Right kidney (tissue), 9 donors: ENCODE measurements at places on chromosomes 6 and 20.
A peak's percentile ranks its signal among the peaks of the same experiment; 100 is the strongest.

DNA sequence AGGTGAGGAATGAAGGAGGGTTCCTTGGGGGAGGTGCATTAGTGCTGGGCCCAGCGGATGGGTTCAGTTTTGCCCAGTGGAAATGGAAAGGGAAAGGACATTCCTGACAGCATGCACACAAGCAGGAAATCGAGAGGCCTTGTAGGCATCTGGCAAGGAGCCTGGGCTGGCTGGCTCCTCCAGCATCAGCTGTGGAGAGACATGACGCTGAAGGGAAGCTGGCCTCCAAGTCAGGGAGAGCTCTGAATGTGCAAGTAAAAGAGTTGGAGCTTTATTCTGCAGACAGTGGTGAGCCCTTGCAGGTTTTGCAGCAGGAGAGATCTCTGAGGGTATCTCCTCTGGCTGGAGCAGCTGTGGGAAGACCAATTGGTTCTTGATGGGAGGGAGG, 154.3 kb downstream of the MRPL14 start:
- DNase-seq = no peak

GRCh38 chr6:165713845-165714466, 50.9 kb upstream of the PDE10A start:
- no peak for DNase-seq

- peak; percentile 46 for DNase-seq
These were observed 732 bp downstream of the HRH3 start for GRCh38 chr20:62219101-62219991.

GRCh38 chr6:157456524-157456829, 75.5 kb downstream of the ZDHHC14 start:
- no peak for DNase-seq

GRCh38 chr6:159655409-159655988, 37.5 kb downstream of the SOD2 start:
- DNase-seq = no peak

DNA sequence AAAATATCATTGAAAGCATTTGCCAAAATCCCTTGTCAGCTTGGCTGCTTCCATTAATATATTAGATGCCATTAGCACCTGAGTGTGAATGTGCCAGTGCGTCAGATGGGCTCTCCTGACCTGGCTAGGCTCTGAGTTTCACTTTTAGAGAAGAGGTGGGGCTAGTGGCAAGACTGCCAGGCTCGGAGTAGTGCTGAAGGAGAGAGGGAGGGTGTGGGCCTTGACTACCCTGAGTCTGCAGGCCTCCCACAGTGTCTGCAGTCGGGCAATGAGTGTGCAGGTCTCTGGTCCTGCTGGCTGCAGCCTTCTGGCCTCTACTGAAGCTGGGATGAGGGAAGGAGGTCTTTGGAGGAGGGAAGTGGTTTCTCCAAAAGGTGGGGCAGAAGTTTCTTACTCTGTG, 34.6 kb upstream of the PNPLA1 start:
- no peak for DNase-seq

DNA sequence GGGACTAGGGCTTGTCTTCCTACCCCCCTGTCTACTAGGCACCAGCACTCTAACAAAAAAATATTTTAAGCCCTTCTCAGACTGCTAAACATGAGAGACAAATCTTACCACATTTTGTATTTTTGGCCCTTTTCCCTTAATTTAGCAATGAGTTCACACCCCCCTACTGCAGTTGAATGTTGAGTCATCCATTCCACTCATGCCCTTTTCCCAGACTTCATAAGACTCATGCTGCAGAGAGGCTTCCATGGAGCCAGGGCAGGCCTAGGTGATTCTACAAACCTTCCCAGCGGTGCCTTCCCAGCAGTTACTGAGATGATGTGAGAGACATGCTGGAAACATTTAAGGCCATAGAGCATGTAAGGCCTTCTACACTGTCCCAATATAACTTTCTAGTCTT, 53.9 kb downstream of the PXDC1 start:
- DNase-seq = no peak

GRCh38 chr6:129368076-129368475, 341.9 kb downstream of the ARHGAP18 start:
- no peak for DNase-seq

DNA sequence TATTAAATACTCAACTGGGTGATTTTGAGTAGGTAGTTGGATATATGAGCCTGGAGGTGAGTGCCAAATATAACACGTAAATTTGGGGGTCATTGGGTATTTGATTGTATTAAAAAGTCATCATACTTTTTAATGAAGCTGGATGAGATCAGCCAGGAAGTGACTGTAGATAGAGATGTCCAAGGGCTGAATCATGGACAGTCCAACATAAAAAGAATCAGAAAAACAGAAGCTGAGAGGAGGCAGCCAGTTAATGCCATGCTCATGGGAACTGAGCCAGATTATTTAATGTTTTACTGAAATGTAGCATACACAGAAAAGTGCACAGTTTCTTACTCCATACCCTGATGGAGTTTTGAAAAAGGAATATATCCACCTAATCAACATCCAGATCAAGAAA, 435.5 kb upstream of the PLCB4 start:
- no peak for DNase-seq

DNA sequence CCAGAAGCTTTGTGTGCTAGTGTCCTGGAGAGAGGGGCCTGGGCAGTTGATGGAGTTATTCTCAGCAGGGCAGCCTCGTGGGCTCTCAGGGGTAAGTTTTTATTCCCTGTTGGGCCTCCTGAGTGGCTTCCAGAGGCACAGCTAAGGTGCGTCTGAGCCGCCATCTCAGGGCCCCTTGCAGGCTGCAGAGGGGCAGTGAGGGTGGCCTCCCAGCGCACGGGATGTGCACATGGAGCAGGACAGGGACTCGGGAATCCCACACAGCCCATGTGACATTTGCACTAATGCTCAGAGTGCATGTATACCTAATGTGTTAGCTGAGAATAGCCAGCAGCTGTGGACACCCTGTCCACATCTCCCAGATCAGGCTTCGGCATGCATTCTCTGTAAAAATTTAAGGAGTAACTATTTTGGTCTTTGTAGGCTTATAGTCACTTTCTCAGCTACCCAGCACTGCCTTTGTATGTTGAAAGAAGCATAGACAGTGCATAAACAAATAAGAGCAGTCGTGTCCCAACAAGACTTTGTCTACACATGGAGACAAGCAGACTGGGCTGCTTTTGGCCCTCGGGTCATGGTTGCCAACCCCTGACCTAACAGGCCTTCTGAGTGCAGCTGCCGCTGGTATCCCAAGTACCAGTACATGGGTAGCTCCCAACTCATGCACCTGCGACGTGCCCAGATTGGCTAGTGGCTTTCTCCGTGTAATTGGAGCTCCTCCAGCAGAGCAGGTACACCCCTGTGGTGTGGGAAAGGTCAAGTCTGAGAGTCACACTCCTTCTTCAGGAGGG, 18.6 kb upstream of the CST9L start:
- no peak for DNase-seq

DNA sequence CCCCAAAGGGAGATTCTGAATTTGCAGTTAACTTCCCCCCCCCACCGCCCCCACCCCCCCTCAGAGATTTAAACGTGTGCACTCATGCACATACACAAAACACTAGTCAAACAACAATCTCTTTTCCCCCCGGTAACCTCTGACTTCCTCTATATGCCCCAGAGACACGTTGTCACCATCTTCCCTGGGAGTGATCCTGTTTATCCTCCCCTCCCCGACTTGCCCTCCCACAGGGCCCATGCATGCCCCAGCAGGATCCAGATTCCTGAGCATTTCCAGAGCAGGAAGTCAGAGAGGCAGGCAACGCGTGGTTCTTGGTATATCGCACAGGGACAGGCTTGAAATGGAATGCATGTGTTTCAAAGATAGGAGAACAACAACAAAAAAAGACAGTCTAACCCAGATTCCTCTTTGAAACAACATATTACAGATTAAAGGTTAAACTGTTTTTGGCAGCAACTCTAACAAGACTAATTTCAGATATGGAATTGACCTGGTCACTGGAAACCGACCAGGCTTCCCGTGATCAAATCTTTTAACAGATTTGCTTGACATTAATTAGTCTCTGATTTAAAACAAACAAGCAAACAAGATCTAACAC, 1.3 kb downstream of the BLCAP start:
- no peak for DNase-seq

DNA sequence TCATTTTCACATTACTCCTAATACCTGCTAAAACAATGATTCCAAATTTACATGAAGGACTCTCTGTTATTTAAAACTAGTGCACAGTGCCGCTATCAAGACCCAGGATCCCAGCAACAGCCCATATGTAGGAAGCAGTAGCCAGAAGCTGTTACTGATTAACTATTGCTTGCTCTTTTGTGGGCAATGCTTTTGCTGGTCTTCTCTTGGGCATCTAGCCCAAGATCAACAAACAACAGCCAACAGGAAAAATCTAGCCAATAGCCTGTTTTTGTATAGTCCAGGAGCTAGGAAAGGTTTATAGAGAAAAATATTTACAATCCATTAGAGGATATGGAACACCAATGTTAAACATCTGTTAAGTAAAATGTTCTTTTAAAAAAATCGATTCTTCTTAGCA, 22.1 kb upstream of the TENT5A start:
- DNase-seq = no peak

DNA sequence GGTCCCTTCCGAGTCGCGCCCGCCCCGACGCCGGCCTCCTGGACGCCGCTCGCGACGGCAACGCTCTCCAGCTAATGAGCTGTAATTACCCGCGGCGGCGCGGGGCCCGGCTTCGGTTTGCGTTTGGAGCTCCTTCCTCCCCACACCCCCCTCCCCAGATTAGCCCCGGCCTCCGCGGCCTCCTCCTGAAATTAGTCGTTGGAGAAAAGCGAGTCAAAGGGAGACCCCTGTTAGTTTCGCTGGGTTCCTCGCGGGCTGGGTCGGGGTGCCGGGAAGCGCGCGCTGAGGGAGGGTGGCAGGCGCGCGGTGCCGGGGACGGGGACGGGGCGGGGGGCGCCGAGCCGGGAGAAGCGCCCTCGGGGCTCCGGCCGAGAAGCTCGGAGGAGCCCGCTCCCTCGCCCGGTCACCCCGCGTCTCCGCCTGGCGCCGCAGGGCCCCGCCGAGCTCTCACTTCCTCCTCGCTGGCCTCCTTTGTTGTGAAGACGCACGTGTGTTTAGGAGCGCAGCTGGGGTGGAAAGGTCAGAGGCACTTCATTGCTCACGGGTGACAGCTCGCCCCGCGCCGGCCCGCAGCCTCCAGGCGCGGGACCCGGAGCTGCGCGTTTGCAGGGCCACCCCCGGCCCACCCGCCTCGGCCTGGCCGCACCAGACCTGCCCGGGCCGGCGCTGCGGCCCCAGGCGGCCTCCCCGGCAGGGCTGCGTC, 4.9 kb downstream of the FOXC1 start:
- DNase-seq = peak; percentile 79

- DNase-seq = peak; percentile 56
These were observed 719 bp upstream of the EDN1 start for GRCh38 chr6:12289365-12289919.

GRCh38 chr20:14897608-14898007, 560.2 kb upstream of the FLRT3 start:
- no peak for DNase-seq

DNA sequence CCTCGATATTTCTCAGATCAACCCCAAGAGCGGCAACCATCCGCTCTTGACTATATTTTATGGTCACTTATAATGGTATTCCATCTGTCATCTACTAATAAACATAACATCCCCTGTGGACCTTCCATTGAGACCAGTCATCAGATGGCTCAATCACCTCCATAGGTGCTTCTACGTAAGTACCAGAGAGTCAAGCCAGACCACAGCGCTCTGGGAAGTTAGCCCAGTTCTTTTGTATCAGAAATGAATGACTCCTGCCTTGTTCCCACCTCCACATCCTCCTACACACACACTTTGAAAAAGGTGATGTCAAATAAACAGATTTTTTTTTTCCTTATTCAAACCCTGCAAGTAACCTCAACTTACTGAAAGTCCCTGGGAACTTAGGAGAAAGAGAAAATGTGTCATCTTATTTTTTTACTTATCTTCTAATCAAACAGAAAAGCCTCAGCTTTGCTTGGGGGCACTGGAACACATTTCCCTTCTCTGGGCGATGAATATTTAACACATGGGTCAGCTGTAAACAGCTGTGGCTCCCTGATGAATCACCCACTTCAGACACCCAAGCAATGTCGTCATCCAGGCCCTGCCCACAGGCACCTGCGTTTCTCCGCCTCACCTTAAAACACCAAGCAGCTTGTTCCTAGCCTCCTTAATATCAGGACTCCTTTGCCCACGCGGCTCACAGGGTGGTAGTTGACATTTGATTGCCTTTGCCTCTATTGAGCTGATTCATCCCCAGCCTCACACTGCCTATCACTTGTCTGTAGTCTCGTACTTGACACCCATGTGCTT, 121.4 kb upstream of the LY86 start:
- DNase-seq = no peak

DNA sequence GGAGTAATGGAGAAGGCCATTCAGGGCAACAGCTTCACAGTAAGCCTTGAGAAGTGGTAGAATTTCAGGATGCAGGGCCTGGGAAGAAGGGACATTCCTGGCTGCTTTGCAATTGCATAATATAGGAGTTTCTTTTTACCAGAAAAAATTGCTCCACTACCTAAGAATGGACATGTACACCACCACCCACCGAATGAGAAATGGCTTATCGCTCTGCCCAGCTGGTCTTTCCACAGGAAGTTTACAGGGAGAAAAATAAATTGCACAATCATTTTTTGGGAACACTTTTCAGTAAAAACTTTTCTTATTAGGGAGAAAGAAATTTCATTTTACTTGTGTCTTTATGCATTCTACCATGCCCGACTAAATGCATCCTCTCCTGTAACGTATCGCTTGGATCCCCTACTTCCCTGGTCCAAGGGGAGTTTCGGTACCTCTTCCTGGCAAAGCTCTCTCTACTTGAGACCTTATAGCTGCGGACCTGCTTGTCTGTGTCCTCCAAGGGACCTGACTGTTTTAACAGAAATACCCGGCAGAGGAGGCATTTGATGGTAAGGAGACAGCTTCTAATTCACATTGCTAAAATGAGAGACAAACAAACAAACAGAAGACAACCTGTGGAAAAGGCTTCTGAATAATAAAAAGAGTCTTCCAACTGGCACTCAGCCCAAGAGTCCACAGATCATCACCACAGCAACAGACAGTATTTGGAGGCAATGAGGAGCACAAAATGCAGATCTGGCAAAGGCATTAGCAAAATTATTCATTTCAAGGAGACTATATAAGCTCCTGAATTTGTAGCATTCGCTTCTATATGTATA, 54.2 kb downstream of the MAP3K5 start:
- DNase-seq = no peak

DNA sequence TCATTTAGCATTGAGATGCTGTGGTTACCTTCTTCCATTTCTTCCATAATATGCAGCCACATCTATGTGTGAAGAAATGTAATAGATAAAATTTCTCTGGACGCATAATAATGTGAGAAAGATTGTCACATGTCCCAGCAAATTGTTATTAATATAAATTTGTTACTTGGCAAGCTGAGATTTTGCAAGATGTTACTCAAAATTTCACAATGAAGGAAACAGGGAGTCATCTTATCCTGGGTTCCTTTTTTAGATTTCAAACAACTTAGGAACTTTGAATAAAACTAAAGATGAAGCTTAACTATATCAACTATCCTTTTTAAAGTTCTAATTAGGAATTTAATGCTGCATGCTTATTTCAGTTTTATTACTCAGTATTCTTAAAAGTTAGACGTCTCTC, 3.6 kb downstream of the ESR1 start:
- DNase-seq = no peak

GRCh38 chr6:2876210-2877056, 26.7 kb downstream of the SERPINB9 start:
- peak; percentile 80 for DNase-seq

GRCh38 chr6:145629478-145629877, 105.8 kb downstream of the EPM2A start:
- no peak for DNase-seq

GRCh38 chr20:58692579-58693225, at the start of gene NPEPL1:
Gene NPEPL1 (plus strand): TSS chr20:58692800. CDS start chr20:58692901, 101 bp downstream.
- peak; percentile 52 for DNase-seq

- DNase-seq = no peak
These were observed 903 bp downstream of the SLC4A11 start for GRCh38 chr20:3237958-3238615.
